ENCODE measurements at places on chromosomes 5 and 9.
A peak's percentile ranks its signal among the peaks of the same experiment; 100 is the strongest.

- DNase-seq = no peak
Measured at GRCh38 chr5:8568858-8569257, 699.9 kb downstream of the MTRR start.

DNA sequence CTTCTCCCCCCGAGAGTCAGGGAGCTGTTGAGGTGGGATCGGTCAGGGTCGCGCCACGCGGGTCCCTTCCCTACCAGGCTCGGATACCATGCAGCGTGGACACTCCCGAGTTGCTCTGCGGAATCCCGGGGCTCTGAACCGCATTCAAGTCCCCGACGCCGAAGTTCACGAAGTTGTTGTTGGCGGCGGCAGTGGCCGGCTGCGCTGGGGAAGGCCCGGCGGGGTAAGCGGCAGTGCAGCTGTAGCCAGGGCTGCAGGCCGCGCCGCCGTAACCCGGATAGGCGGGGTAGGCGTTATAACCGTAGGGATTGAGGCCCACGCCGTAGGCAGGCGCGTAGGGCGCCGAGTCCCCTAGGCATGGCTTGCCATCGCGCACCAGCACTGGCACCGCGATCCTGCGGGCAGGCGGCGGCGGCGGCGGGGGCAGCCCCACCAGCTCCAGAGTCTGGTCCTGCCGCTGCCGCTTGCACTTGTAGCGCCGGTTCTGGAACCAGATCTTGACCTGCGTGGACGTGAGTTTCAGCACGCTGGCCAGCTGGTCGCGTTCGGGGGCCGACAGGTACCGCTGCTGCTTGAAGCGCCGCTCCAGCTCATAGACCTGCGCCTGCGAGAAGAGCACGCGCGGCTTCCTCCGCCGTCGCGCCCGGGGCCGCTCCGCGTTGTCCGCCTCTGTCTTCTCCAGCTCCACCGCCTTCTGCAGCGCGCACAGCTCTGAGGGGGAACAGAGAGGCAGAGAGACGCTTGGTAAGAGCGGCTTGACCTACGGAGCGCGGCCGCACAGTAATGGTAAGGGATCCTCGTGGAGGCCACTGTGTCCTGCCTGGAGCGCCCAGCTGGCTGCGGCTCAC, 2.3 kb downstream of the NKX2-5 start:
- DNase-seq = no peak

GRCh38 chr5:77906806-77907205, 130.7 kb upstream of the TBCA start:
- DNase-seq = peak; percentile 9

GRCh38 chr5:87277279-87277835, 9.7 kb downstream of the RASA1 start:
- DNase-seq = no peak

GRCh38 chr5:33423018-33423630, 17.6 kb upstream of the TARS1 start:
- no peak for DNase-seq

- DNase-seq = no peak
Measured at GRCh38 chr9:114671605-114672004, 10.4 kb downstream of the TEX48 start.

GRCh38 chr5:173793648-173794548, 94.3 kb upstream of the CPEB4 start:
- DNase-seq = no peak

GRCh38 chr9:123349691-123350480, 6.1 kb upstream of the CRB2 start:
- DNase-seq = peak; percentile 86

DNA sequence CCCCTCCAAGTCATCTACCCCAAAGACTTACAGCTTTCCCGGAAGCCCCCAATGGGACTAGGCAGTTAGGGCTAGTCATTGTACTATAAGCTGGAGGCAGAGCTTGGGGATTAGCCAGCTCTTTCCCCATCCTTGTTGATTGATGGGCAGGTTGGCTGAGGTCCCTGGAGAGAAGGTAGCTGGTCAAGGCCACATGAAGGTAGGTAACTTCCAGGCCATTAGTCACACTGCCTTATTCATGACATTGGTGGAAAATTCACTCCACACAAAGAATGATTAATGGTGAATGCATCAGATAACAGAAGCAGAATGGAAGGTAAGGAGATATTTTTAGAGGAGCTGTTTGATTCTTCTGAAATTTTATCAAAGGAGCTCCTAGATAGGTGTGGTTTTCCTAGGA, 49.5 kb upstream of the TGFBR1 start:
- DNase-seq = no peak

DNA sequence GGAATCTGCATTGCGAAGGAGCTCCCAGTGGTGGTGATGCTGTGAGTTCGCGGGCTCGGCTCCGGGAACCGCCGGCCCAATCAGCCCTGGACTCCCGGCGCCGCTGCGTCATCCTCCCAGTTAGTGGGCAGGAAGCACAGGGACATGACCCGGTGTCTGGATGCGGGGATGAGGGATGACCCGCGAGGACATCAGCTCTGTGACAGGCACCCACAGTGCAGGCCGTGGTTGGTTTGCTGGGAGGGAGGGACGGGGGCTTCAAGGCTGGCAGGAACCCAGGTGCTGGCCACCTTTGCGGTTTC, 996 bp downstream of the NXNL2 start:
- no peak for DNase-seq

- DNase-seq = no peak
Measured at GRCh38 chr9:131982671-131983239, 96.9 kb downstream of the MED27 start.

- no peak for DNase-seq
Measured at GRCh38 chr5:152905286-152905685, 500.2 kb upstream of the NMUR2 start.

GRCh38 chr9:133781828-133782135, 43.6 kb upstream of the SARDH start:
- no peak for DNase-seq

DNA sequence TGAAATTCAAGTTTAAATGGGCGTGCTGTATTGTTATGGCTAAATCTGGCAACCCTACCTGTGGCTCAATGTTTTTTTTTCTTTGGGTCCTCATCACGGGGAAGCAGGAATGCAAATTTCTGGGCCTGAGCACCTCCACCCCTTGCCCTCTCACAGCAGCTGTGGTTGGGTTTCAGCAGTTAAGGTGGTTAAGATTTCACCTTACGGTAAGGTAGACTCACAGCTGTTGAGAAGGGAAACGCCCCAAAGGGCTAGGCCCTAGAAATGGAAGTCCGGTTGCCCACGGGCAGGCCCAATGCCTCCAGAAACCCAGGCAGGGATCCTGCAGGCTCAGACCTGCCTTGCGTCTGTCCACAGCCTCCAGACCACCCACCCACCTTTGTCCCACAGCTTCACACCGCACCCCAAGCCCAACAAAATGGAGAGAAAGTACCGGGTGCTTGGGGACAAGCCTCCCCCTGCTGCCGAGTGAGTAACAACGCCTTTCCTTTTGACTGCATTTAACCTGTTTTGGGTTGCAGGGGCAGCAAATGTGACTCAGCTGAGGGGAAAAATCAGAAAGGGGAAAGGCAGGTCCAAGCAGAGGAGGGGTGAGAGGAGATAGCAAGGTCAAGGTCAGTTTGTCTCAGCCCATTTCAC, 48.1 kb upstream of the TDRD7 start:
- DNase-seq = no peak

DNA sequence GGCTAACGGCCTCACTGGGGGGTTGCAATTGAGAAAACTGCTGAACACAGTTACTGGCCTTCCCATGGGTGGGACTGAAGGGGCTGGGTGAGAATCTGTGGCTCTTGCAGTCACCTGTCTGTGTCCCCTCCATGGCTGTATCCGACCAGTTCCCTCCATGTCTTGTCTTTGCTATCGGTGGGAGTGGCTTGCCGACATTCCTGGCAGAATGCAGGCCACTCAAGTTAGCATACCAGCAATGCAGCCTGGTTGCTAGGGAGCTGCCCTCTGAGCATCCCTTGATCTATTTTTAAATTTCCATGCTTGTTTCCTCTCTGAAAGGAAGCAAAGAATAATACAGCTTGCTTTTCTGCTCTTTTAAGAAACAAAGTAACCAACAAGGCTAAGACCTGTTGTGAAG, 1509.7 kb upstream of the WWC1 start:
- no peak for DNase-seq

DNA sequence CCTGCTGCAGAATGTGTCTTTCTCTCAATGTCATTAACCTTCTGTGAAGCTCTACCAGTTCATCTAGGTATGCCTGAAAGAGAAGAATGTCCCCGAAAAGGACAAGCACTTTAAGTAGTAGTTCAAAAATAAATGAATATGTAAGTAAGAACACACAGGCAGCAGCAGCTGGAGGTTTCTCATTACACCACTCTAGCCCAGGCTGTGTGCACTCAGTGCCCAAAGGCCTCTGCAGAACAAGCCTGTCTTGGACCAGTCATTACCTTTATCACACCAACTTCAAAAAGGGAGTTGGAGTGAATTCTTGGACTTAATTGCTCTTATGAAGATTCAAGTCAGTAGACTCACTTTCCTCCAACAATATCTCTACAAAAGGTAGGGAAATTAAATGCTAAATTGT, 268.8 kb downstream of the MLLT3 start:
- no peak for DNase-seq

GRCh38 chr5:100794218-100794617, 108.9 kb downstream of the ST8SIA4 start:
- no peak for DNase-seq
